KG1 (cell line): ENCODE measurements at places on chromosomes 5 and 9.

- no peak for DNase-seq
These were observed 5.5 kb upstream of the PPP1R26 start for GRCh38 chr9:135473972-135474543.

GRCh38 chr5:105751908-105752307 is 1918.8 kb downstream of the EFNA5 start:
- DNase-seq = no peak

DNA sequence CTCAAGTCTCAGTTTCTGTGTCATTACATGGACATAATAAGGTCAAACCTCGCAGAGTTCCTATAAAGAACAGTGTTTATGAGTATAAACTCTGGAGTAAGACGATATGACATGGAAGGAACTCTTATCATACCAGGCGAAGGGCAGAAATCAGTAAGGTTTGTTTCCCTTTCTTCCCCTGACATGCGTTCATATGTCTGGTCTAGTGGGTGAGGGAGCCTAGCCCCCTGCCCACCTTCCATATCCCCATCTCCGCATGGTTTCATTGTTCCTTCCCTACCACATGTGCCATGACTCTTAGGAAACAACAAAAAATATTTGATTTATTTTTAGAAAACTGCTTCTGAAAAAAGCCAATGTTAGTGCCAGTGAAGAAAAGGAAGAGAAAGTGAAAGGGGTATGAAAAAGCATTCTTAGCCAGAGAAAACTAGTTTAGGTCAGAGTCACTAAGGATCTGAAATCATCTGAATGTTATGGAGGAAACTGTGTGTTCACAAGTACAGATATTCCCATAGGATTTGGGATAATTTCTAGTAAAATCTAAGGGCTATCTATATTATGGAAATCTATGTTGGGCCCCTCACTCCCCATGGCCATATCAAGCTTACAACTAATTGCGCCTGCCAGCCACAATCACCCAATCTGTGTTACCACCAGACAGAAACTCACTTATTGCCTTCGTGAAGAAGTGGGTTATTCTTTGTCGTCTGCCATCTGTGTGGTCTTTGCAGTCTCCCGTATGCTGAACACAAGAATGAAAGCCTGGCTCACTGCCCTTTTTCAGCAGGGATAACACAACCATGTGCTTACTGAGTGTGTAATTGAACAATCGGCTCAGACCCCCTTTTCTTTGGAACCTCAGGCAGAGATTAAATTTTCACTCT is 19.9 kb upstream of the HMHB1 start:
- no peak for DNase-seq

- no peak for DNase-seq
These were observed 25.6 kb downstream of the RASGRF2 start for GRCh38 chr5:80985600-80986228.

GRCh38 chr9:124950050-124950718 is 9.3 kb upstream of the GOLGA1 start:
- no peak for DNase-seq

DNA sequence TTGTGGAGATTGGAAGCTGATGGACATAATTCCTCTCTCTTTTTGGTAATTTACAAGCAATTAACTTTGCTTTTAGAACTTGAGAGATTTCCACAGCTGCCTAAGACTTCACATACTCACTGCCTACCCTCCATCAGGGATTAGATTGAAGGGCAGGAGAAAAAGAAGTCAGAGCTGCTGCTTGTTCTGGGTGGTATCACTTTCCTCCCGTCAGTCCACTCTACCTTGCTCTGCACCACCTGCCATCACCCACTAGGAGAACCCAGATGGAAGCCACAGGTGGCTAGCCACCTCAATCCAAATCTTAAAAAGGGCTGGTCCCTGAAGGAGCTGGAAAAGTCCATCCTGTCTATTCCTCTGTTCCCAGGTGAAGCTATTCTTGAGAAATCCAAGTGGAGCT is 10.5 kb downstream of the IRF1 start:
- no peak for DNase-seq

- DNase-seq = peak; percentile 74
These were observed 17.9 kb upstream of the EGFL7 start for GRCh38 chr9:136644593-136645351.

DNA sequence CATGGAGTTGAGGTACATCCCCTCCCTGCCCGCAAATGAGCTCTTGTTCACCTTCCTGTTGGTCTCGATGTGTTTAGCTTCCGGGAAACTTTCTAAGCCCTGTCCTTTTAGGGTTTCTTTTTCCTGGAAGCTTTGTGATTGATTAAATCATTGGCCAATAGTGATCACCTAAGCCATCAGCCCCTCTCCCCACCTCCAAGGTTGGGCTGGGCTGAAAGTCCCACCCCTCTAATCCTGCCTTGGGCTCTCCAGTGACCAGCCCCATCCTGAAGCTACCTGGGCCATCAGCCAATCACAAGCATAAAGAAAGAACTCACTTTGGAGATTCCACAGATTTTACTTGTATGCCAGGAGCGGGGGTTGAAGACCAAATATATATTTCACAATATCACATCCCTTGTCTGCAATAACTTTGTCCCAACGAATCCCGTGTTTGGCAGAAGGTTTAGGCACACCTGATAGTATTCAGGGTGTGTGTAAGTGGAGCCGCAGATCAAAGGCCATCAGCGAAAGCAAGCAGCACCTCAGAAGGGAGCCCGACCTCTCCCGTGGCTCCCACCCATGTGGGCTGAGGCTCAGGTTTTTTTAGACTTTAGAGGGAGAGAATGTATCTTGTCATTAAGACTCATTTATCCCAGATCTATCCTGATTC is 20.4 kb downstream of the ROPN1L start:
- DNase-seq = no peak

DNA sequence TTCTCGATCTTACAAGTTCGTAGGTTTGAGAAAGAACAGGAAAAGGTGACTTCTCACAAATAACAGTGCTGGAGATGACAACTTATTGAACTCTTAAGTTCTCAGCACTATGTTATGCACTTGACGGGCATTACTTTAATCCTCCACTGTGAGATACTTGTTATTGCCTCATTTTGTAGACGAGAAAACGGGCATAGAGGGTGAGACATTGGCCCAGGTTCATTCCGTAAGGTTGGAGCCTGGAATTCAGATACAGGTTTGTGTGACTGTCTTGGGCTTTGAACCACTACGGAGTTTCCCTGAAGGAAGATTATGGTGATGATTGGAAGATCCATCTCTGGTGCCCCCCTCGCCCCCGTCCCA is 657 bp downstream of the MAT2B start:
- DNase-seq = no peak

GRCh38 chr9:112753725-112754124 is 3.2 kb downstream of the SNX30 start:
- DNase-seq = no peak

- DNase-seq = no peak
These were observed 76.0 kb downstream of the ACTL7B start for GRCh38 chr9:108779551-108780325.
